Kidney glomerular epithelial cell (primary cell): ENCODE measurements at places on chromosomes 1 and 21.

GRCh38 chr1:43340559-43340958 lies 2.9 kb downstream of the MPL start:
- no peak for DNase-seq

GRCh38 chr21:28674763-28675162 lies 317.9 kb downstream of the LTN1 start:
- no peak for DNase-seq

GRCh38 chr1:29586991-29587745 lies 350.8 kb downstream of the PTPRU start:
- DNase-seq = no peak

DNA sequence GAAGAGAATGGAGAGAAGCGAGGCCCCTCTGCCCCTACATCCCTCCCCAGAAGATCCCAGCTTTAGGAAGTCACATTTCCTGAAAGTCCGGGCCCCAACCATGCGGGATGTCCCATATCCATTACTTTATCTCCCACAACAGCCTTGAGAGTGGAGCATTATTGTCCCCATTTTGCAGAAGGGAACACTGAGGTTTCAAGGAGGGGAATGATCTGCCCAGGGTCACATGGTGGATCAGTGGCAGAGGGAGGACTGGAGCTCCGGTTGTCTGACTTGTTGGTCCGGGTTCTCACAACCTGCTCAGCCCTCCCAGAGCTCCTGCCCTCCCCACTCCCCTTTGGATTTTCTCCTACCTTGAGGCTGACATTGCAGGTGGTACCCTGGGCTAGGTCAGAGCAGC lies 2.2 kb upstream of the CRYBG2 start:
- no peak for DNase-seq

DNA sequence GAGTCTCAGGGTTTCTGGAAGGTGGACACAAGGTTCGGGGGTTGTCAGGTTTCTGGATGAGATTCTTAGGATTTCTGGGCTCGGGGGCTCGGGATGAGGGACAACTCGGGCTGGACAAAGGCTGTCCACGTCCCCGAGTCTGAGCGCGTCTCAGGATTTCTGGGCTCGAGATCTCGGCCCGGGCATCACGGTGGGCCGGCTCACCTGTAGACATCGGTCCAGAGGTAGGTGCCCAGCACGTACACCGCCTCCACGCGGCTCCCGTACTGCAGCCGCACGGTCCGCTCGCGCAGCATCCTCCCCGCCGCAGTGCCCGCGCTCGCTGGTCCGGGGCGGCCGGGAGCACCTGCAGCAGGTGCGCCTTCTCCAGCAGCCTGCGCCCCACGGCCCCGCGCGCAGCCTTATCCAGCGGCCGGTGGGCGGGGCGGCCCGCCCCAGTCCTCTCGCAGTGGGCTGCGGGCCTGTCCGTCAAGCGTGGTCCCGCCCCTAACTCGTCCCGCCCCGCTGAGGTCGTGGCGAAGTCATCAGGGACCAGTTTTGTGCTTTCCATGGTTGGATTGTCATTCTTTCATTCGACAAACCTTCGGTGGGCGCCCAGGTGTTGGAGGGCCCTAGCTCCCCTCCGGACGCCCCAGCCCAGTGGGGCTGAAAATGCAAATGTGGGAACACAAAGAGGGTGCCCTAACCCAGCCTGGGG lies at the start of gene PADI2:
Gene PADI2 (minus strand): TSS at position 376 of the 697 bp plus-strand sequence. CDS start 80 bp downstream, at position 296.
- DNase-seq = no peak

- DNase-seq = no peak
Observed at GRCh38 chr1:9649769-9650168, 1.8 kb upstream of the PIK3CD start.
